CD4-positive, alpha-beta T cell (primary cell): ENCODE measurements at places on chromosomes 11 and 22.
A peak's percentile ranks its signal among the peaks of the same experiment; 100 is the strongest.

DNA sequence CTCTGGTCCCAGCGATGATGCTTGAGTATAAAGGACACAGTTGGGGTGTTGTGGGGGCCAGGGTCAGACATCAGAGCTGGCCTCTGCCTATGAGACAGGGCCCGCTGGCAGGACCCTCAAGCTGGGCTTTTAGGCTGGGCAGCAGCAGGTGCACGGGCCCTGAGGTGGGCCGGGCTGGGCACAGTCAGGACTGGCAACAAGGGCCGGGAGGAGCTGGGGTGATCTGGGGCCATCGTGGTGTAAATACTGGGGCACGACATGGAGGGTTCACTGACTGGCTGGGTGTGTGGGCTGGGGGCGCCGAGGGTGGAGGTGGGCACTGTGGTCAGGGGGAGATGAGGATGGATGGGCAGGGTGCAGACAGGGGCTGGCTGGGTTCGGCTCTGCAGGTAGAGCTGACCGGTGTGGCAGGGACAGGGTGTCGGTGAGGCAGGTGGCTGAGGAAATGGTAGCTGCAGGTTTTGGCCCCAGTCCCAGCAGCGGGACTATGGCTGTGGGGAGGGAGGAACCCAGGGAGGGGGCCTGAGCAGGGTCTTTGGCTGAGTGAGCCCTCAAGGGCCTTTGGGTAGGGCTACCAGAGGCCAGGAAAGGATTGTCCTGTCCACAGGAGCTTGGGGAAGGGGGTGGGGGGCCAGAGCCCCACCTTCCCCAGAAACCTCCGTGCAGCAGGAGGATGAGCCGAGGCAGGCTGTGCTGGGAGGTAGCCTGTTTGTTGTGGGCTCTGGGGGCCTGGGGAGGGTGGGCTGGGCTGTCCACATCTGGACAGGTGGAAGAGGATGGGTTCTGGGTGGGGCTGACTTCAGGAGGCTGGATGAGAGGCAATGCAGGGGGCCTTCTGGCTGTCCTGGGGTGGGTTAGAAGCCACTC, 81.4 kb downstream of the KCNQ1 start:
- DNase-seq: no peak

- DNase-seq: no peak
Measured at GRCh38 chr11:19459240-19459639, 218.5 kb upstream of the E2F8 start.

GRCh38 chr11:74322667-74323066, 11.2 kb upstream of the P4HA3 start:
- DNase-seq: no peak

GRCh38 chr22:48893288-48894063, 934.2 kb downstream of the BRD1 start:
- DNase-seq: no peak

GRCh38 chr11:33910958-33911339, 19.1 kb upstream of the LMO2 start:
- DNase-seq: no peak

- no peak for DNase-seq
Measured at GRCh38 chr11:57157624-57158023, 24.1 kb upstream of the LRRC55 start.

DNA sequence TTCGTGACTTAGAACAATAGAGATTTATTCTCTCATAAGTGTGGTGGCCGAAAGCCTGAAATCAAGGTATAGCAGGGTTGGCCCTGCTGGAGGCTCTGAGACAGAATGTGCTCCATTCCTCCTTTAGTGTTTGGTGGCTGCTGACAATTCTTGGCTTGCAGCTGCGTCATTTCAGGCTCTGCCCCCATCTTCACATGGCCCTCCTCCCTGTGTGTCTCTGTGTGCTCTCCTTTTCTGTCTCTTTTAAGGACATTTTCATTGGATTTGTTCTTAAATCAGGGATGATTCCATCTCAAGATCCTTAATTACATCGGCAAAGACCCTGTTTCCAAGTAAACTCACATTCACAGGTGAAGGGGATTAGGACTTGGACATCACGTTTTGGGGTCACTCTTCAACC, 10.2 kb upstream of the APOL6 start:
- no peak for DNase-seq

DNA sequence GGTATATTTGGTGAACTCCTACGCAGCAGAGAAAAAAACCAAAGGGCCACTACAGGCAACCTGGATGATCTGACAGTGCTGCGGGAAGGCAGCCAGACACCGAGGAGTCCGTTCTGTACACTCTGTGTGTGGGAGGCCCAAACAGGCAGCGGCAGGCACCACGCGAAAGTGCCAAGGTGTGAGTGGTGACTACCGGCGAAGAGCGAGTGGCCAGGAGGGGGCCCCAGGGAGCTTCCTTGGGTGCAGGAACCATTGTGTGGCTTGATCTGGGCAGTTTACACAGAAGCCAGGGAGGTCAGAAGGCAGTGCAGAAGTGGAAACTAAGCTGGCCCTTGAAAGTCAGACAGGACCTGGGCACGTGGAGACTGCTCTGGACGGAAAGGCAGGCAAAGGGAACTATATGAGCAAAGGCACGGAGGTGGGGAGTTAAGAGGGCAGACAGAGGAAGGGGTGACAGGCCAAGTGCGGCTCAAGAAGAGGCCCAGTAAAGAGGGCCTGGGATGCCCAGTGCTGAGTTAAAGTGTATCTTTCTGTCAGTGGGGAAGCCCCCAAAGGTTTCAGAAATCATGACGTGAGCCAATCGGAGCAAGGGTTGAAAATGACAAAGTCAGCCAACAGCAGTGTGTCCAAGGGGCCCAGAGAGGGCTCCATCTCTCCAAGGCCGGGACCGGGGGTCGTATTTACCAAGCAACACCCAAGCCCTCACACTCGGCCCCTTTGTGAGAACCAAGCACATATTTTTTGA, 10.6 kb downstream of the TMEM184B start:
- peak; percentile 17 for DNase-seq

DNA sequence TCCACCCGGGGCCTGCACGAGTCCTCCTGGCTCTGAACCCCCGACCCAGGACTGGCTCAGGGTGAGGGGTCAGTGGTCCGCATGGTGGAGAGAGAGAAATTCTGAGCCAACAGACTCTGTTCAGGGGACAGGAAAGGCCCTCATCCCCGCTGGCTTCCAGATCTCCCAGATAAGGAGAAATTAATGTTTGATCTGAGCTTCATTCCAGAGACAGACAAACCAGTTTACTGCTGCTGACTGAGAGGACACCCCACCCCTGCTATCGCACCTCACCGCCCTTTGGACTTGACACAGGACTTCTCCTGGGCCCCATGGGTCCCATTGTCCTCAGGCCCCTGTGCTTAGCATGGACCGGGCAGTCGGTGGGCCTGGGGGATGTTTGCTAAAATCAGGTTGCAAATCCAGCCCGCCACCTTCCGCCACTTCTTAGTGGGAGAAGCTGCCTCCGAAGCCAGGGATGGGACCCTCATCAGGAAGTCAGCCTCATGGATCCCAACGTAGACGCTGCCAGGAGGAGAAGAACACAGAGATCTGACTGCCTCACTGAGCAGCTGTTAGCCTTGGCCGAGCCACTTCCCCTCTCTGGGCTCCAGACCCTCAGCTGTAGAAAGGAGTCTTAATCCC, 11.2 kb upstream of the UPK3A start:
- DNase-seq: no peak

- no peak for DNase-seq
Measured at GRCh38 chr11:123645286-123645975, 9.0 kb downstream of the SCN3B start.

- no peak for DNase-seq
Measured at GRCh38 chr11:105507496-105508254, 102.2 kb upstream of the GRIA4 start.
